Activated naive CD4-positive, alpha-beta T cell treated with anti-CD3 and anti-CD28 coated beads, Interleukin-2, amount 10 ng/mL, durations not matched to agents 7 days and 5 days (primary cell): ENCODE measurements at places on chromosomes 2 and 18.

- peak overlapping the region; percentile 92 for H3K4me3 ChIP-seq
- H3K4me1 ChIP-seq: peaks cover 69% of the 10 kb centered on the region
- no peak for DNase-seq
- peaks cover 29% of the 10 kb centered on the region for H3K36me3 ChIP-seq
- H3K27ac ChIP-seq: peak overlapping the region; percentile 98
Observed at GRCh38 chr2:74457129-74457548, 1.1 kb upstream of the WBP1 start.

DNA sequence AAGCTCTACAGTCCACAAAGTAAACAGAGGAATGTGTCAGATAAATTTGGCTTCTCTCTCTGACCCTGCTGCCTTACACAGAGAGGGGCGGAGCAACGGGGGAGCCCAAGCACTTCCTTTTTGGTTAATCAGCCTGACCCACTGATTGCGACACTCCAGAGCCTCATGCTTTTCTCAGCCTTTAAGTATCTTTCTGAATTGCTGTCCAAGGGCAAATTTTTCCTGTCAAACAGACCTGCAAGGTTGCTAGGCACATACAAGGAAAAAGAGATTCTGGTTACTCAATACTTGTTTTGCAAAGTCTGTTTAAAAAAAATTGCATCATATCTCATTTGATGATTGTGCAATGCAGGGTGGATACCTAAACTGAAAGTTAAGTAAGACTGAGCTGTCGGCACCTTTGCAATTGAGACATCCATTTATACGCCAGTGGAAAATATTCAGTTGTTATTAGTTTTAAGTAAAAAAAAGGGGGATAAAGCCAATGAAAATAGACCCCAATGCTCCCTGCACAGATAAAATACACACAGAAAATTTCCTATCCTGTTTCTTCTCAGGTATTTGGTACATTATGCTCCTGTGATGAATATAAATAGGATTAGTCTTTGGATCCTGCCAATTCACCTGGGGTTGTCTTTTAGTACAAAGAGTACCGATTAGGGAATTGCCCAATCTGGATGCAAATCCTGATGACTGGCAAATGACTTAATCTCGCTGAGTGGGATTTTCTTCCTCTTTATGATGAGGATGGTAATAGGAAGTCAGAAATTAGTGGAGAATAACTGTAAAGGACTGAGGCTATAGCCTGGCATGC, 260.2 kb upstream of the TRIB2 start:
- H3K27me3 ChIP-seq: no peaks in the 10 kb centered on the region
- peaks cover 9% of the 10 kb centered on the region for H3K36me3 ChIP-seq
- H3K4me3 ChIP-seq: peak overlapping the region; percentile 58
- peak overlapping the region; percentile 94 for H3K27ac ChIP-seq
- peak; percentile 74 for DNase-seq
- H3K4me1 ChIP-seq: peaks cover 50% of the 10 kb centered on the region

DNA sequence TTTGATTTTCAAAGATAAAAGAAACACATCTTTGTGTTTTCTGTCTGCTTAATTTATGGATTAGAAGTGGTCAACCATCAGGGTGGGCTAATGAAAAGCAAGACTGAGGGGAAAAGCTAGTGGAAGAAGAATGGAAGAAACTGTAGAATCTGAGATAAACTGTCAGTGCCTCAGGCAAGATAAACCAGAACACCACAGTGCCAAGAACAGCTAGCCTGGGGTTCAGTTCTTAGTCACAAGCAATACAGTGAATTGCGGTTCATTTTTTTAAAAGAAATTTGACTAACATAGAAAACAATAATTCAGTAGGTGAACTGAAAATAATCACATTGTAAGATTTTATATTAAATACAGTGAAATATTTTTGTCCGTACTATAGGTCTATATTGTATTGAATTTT, 22.0 kb upstream of the LNPK start:
- H3K27me3 ChIP-seq: peaks cover 9% of the 10 kb centered on the region
- H3K4me3 ChIP-seq: no peak overlapping the region

GRCh38 chr2:223815884-223816570, 21.4 kb downstream of the AP1S3 start:
- no peaks in the 10 kb centered on the region for H3K36me3 ChIP-seq
- no peak overlapping the region for H3K27ac ChIP-seq
- no peaks in the 10 kb centered on the region for H3K4me1 ChIP-seq
- H3K27me3 ChIP-seq: no peaks in the 10 kb centered on the region

- no peak for DNase-seq
- H3K27me3 ChIP-seq: no peaks in the 10 kb centered on the region
- H3K4me1 ChIP-seq: no peaks in the 10 kb centered on the region
- H3K4me3 ChIP-seq: no peak overlapping the region
- H3K27ac ChIP-seq: no peak overlapping the region
Observed at GRCh38 chr2:213545964-213546475, 261.8 kb downstream of the SPAG16 start.

DNA sequence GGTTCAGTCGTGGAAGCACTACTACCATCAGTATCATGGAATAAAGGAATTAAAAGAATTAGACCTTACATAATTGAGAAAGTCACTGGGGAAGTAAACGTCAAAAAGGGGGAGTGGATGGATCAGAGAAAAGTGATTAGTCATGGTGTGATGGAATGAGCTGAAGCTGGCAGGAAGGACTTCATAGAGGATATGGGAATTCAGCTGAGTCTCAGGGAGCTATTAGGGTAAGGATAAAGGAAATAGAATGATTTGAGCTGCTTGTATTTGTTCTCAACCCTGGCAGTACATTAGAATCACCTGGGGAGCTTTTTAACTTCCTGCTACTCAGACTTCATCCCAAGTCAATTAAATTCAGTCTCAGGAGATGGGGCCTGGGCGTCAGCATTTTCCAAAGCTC, 53.4 kb upstream of the SETBP1 start:
- peaks cover 4% of the 10 kb centered on the region for H3K27me3 ChIP-seq
- no peaks in the 10 kb centered on the region for H3K4me1 ChIP-seq
- H3K27ac ChIP-seq: no peak overlapping the region
- no peaks in the 10 kb centered on the region for H3K36me3 ChIP-seq
- no peak overlapping the region for H3K4me3 ChIP-seq

DNA sequence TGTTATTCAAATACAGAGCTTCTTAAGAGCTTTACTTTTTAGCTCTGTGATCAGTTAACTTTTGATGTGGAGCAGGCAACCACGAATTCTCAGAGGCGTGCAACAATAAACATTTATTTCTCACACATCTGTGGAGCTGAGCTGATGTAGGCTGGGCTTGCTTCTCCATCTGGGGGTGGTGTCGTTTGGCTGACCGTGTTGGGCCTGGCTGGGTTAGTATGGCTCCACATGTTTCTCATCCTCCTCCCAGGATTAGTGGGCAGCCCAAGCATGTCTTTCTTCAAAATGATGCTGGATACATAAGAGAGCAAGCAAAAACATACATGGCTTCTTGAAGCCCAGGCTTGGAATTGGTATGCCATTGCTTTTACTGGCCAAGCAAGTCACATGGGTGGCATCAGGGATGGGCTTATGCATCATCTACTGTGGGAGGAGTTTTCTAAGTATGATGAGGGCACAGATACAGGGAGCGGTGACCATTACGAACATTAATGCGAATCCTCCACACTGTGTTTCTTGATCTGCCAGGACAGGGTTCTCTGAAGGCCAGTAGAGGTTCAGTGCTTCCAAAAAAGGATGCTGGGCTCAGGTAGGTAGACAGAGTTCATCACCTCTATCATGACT, 157.0 kb upstream of the TNP1 start:
- no peak for DNase-seq
- H3K27me3 ChIP-seq: peaks cover 39% of the 10 kb centered on the region
- no peak overlapping the region for H3K4me3 ChIP-seq
- H3K4me1 ChIP-seq: no peaks in the 10 kb centered on the region
- peak overlapping the region; percentile 65 for H3K27ac ChIP-seq

DNA sequence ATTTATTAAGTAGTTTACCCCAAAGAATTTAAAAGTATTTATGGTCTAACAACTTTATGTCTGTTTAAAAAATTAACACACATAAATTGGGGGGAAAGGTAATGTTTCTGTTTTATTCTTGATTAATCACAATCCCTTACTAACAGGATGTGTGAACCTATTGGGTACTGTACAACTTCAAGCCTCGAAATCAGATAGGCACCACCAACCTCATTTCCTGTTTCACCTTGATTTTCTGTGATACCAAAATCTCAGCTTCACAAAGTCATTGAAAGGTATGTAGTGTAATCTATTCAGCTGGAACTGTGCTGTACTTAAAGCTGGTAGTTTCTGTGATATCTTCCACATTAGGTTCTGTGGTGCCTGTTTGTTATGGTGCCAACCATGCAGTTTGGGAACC, 4.0 kb downstream of the RNMT start:
- H3K27me3 ChIP-seq: no peaks in the 10 kb centered on the region
- no peak overlapping the region for H3K27ac ChIP-seq
- H3K4me1 ChIP-seq: peaks cover 42% of the 10 kb centered on the region
- no peak overlapping the region for H3K4me3 ChIP-seq
- DNase-seq: no peak
- peaks cover 30% of the 10 kb centered on the region for H3K36me3 ChIP-seq

DNA sequence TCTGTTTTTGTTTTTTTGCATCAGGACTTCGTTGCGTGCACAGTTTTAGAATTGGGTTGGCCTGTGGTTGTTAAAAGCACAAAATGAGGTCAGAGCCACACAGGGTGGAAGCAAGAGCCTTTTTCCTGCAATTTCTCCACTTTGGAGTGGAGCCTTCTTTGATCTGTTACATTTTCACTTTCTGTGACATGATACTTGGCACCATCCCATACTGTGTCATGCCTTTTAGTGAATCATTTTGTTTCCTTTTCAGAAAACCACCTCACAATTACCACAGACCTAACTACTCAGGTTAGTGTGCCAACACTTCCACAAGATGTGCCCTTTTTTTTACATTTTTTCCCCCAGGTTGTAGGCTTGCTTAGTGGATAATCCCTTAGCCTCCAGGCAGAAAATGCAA, 32.5 kb downstream of the MERTK start:
- H3K4me1 ChIP-seq: peaks cover 13% of the 10 kb centered on the region
- H3K36me3 ChIP-seq: no peaks in the 10 kb centered on the region
- H3K4me3 ChIP-seq: no peak overlapping the region
- H3K27ac ChIP-seq: no peak overlapping the region
- no peak for DNase-seq
